ENCODE measurements at places on chromosomes 16 and 17.

GRCh38 chr17:29469276-29469675 lies 79.1 kb downstream of the TAOK1 start:
- DNase-seq = no peak

- DNase-seq = no peak
These were observed 1483.7 kb upstream of the GOT2 start for GRCh38 chr16:60217787-60218186.

DNA sequence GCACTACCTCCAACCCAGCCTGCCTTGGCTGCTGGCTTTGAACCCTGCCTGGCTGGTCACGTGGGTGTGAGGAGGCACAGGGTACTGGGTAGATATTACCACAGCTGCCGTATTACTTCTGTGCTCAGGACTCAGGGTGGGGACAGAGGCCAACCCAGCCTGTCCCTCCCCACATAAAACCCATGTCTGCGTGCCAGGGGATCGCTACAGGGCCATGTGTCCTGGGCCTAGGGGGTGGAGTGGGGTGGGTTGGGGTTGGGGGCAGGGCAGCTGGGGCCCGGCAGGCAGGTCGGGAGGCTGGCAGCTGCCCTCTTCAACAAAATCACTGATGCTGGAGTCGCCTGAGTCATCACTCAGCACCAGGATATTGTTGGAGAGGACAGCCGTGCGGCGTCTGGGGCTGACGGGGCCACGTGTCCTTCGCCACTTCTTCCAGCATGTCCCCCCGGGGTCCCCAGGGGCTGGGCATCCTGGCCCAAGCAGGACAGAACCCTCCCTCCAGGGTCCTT lies 39.7 kb upstream of the PVALEF start:
- no peak for DNase-seq

GRCh38 chr17:40418428-40418706 lies 671 bp upstream of the TOP2A start:
- no peak for DNase-seq

DNA sequence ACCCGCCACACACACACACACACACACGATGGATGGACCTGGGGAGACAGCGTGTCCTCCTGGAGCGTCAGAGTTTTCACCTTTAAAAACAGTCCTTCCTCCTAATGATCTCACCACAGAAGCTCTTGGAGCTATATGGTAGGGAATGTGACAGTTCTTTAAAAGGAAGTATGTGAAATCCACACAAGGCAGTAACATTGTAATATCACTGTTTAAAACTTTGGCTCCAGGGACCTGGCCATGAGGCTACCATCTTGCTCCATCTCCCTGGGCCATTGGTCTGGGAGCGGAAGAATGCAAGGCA lies 302.4 kb downstream of the SOX9 start:
- DNase-seq = no peak

Measured in fibroblast of skin of right quadriceps (primary cell).